GM23248 (cell line): ENCODE measurements at places on chromosomes 1 and 21. TPM values are rescaled to one million over a fixed set of nuclear protein-coding genes. Genes with fewer than 3 reads are reported as not detected.
A peak's percentile ranks its signal among the peaks of the same experiment; 100 is the strongest.

The TAS1R1 gene
- not detected in 2 replicates for total RNA-seq

DNA sequence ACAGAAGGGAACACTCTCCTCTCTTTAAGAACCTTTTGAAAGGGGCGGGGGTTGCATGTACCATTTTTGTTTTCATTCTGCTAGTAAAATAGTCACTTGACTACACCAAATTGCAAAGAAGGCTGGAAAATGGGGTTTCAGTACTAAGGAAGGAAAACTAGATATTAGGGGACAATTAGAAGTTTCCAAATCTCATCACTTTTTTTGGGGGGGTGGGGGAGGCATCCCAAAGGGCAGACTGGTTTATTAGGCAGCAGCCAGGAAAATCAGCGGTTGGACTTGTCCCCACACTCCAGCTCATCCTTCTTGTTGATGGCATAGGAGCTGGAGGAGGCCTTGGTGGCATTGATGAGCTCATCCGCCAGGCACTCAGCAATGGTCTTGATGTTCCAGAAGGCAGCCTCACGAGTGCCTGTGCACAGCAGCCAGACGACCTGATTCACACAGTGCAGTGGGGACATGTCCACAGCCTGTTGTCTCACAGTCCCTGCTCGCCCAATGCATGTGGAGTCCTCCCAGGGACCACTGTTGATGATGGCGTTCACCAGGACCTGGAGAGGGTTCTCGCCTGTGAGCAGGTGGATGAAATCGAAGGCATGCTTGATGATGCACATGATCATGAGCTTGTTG, 1.7 kb upstream of the TMEM50B start:
- peak; percentile 16 for DNase-seq

The TPRG1L gene
- 27.6 and 30.9 TPM in 2 replicates for total RNA-seq

The S100A12 gene
- total RNA-seq = not detected in 2 replicates

DNA sequence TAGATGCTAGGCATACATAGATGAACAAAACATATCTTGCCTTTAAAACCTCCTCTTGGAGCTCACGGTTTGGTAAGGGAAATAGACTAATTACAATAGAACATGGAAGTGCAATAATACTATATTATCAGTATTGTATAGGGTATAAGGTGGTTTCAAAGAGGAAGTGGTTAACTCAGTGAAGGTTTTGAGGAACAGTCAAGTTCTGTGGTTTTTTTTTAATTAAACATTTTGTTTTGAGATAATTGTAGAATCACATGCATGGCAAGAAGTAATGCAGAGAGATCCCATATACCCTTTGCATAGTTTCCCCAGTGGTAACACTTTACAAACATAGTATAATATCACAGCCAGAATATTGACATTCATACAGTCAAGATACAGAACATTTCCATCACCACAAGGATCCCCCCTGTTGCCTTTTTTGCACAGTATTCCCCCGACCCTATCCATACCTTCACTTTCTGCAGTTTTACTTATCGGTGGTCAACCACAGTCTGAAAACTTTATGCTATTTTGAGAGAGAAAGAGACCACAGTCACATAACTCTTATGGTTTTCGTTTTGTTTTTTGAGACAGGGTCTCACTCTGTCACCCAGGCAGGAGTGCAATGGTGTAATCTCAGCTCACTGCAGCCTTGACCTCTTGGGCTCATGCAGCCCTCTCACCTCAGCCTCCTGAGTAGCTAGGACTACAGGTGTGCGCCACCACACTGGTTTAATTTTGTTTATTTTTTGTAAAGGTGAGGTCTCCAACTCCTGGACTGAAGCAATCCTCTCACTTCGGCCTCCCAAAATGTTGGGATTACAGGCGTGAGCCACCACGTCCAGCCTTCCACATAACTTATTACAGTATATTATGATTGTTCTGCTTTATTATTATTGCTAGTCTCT, 60.5 kb upstream of the KIAA1614 start:
- DNase-seq = no peak

DNA sequence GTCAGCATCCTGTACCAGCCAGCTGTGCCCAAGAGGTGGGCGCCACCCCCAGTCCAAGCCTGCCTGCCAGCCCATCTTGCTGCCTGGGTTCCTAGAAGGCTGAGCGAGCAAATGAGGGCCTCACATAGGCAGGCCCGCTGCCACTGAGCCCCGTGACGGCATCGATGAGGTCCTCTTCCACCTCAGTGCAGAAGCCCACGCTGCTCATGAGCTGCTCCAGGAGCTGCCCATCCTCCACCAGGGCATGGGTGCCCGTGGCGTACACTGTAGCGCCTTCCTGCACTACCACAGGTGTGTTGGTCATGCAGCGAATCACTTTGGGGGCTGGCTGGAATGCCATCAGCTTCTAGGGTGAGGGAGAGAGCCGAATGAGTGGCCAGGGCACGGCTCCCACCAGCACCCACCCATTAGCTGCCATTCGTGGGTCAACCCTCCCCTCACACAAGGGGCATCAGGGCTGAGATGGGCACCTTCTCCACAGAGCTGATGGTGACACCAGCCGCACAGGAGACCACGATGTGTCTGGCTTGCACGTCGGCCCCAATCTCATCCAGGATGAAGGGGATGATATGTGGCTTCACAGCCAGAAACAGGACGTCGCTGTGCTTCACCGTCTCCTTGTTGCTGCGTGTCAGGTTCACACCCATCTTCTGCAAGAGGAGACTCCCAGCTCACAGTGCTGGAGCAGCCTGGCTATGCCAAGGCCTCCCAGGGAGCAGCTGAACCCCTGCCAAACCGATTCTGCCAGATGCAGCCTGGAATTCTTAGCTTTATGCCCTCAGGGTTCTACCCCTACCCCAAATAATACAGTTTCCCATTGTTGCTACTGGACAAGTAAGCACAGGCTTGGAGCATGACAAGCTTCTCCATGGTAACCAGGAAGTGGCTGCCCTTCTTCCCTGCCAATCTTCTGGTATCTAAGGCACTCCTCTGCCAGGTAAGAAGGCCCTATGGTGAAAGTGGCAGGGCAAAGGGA, 2.0 kb downstream of the PYCR2 start:
- no peak for DNase-seq

The KCNE2 gene
- not detected in 2 replicates for total RNA-seq

The VHLL gene
- total RNA-seq = not detected in 2 replicates

DNA sequence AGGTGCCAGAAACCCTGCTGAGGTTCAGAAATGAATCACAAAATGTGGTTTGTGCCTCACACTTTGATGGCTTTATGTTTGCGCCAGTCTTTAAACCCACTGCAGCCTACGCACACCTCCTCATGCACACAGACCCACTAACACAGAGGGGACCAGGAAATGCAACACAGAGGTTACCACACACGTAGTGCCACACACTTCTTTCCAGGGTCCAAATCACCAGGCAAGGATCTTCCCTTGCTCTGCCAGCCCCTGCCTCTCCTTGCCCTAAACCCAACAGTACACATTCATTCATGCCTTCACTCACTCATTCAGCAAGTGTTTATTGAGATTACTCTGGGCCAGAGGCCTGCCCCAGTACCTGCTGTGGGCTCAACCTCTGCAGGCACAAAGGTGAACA, 17.5 kb downstream of the MAB21L3 start:
- DNase-seq = no peak

GRCh38 chr1:242187171-242187570, 188.3 kb upstream of the MAP1LC3C start:
- DNase-seq = no peak

The AGL gene
- total RNA-seq = 7.6 and 8.0 TPM in 2 replicates

DNA sequence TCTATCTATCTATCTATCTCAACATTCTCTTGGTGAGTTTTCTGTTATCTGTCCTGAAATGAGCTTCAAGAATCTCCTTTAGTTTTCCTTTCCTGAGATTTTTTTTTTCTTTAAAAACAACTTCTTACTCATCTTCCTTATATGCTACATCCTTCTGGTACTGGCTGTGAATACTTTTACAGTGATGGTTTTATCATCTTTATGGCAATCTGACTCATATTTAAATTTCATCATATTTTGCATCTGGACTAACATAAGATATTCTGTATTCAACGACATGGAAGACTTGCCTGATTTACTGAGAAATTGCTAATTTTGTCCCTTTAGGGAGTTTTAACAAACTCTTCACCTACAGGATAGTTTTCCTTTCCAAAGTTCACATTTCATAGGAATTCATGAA, 33.0 kb downstream of the PDE4B start:
- peak; percentile 85 for DNase-seq

DNA sequence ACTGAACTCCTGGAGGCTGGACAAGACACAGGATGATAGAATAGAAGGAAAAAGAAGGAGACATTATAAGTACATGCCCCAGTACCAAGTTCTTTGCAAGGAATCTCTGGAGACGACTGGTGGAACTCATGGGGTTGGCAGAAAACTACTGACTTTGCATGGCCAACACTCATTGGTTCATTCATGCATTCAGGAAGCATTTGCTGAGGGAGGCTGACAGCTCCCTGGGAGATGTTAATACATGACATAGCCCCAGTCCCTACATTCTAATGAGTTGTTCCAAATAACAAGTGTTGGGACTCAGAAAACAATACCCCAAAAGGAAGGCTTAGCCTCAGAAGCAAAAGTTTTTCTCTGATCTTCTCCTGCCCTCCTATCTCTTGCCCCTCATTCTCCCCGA, 172.8 kb upstream of the IRF2BP2 start:
- no peak for DNase-seq

DNA sequence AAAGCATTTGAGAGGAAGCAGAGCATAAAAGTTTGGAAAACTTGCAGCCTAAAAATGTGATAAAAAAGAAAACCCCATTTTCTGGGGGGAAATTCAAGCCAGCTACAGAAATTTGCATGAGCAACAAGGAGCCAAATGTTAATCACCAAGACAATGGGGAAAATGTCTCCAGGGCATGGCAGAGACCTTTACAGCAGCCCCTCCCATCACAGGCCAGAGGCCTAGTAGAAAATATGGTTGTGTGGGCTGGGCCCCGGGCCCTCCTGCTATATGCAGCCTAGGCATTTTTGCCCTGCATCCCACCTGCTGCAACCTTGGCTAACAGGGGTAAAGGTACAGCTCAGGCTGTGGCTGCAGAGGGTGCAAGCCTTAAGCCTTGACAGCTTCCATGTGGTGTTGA, 299.6 kb upstream of the NCAM2 start:
- DNase-seq = no peak

The AGBL4 gene
- total RNA-seq = not detected in 2 replicates

The LRRC53 gene
- total RNA-seq = not detected in 2 replicates

DNA sequence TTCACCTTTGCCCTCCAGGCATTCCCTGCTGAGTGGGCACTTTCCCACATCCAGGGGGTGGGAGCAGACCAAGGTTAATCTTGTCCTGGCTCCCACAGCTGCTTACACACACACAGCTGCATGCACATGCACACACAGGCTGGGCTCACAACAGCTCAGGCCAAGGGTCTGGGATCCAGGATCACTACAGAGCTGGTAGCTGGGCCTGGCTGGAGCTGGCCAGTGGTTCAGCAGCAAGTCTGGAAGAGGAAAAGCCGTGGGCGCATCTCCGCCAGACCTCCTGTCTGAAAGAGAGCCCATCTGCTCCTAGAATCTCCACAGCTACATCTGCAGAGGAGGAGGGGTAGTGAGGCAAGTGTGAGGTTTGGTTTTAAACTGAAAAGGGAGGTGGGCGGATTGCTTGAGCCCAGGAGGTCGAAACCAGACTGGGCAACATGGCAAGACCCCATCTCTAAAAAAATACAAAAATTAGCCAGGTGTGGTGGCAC, 3.8 kb downstream of the CDK18 start:
- DNase-seq = no peak

The TNFSF18 gene
- total RNA-seq = 0.22 TPM in 1 of 2 replicates, not detected in the other

GRCh38 chr1:151803915-151804314, 1.3 kb downstream of the LINGO4 start:
- no peak for DNase-seq

The KCNE1 gene
- total RNA-seq = 0.43 TPM in 1 of 2 replicates, not detected in the other

The ERICH3 gene
- total RNA-seq = not detected in 2 replicates

DNA sequence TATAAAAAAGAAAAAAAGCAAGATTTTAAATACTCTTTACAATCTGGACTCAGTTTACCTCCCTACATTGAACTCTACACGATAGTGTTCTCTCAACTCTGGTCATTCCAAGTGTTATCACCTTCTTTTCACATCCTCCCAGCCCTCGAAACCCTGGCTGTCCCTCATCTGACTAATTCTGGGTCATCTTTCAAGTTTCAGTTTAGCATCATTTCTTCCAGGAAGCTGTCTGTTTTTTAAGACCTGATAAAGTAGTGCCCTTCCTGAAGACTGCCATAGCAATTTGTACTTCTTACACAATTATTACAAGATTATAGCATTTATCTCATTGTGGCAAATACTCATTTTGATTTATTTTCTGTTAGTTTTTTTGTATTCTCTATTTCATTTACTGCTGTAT, 1.2 kb downstream of the ALG14 start:
- peak; percentile 53 for DNase-seq

DNA sequence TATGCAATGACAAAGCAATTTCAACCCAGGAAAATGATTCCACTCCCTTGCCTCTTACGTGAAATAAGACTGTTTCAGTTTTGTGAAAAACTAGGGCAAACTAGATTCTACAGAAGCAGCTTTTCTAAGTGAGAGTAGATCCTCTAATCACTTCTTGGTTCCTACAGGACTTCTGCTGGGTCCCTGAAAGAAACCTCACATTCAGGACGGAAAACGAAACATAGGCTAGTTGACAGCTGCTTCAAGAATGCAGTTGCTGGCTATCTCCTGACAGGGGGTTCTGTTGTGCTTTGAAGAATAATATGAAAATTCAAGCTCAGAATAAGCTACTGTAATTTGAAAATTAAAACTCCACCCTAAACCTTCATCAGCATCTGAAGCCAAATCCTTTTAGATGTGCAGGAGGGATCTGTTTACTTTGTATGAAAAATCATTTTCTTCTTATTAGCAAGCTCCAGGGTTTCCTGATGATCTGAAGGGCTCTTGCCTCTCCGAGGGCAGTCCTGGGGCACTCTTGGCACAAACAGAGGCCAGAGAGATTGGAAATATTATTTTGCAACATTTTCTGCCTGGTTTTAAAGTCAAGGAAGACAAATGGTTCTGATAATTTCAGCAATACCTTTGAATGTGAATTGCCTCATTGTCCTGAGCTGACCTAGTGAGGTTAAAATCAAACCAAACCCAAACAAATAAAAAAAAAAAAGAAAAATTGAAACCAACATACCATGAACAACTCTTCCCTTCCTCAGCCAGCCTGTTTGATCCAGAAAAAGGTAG, 55.0 kb downstream of the NTMT2 start:
- DNase-seq = peak; percentile 48

The CFAP57 gene
- 0.32 and 0.63 TPM in 2 replicates for total RNA-seq

The FLG gene
- 2.9 and 3.0 TPM in 2 replicates for total RNA-seq

The RIT1 gene
- total RNA-seq = 29.7 and 32.4 TPM in 2 replicates

The COL9A2 gene
- 0.89 and 2.8 TPM in 2 replicates for total RNA-seq
